ENCODE measurements at places on chromosomes 4 and X.

DNA sequence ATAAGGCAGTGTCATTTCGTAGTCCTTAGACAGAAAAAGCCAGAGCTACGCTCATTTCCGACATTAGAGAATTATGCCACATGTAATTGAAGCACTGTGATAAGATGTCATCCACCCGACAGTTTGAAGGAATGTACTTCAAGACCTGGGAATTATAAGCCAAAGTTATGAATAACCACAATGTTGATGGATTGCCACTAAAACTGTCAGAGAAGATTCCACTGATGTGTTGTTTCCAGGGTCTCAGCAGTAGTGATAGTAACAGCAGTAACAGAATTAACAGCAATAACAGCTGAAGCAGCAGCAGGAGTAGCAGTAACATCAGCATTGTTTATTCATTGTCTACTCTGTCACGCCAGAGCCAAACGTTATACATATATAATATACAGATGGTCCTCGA, 24.7 kb downstream of the RAB33A start:
- DNase-seq = peak; percentile 40

GRCh38 chrX:71910643-71910985, at the start of gene NHSL2:
NHSL2 (plus strand) TSS chrX:71910845.
- peak; percentile 15 for DNase-seq

- no peak for DNase-seq
Observed at GRCh38 chr4:173547889-173548288, 17.9 kb upstream of the HAND2 start.

GRCh38 chrX:2395261-2395992, 105.3 kb downstream of the DHRSX start:
- peak; percentile 43 for DNase-seq

GRCh38 chr4:115484479-115484878, 371.1 kb upstream of the NDST4 start:
- no peak for DNase-seq

DNA sequence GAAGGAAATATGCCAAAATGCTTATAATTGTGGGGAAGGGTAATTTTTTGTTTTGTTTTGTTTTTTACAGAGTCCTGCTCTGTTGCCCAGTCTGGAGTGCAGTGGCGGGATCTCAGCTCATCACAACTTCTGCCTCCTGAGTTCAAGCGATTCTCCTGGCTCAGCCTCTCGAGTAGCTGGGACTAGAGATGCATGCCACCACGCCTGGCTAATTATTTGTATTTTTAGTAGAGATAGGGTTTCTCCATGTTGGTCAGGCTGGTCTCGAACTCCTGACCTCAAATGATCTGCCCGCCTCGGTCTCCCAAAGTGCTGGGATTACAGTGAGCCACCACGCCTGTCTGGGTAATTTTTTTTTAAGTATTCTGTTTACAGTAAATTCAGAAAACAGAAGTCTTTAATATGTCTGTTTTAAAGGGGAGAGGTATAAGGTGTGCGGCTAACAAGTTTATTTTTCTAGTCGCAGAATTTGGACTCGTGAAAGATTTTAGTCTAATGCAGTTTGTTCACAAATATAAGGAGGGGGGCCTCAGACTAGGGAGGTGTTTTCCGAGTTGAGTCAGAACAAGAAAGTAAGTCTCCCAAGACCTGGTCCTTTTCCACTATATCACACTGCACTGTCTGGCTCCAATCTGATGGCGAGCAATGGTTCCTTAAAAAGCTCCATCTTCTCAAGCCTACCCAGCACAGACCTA, 1.5 kb downstream of the ACSL1 start:
- DNase-seq = no peak

- no peak for DNase-seq
Observed at GRCh38 chr4:8312976-8313375, 43.4 kb downstream of the HTRA3 start.

- DNase-seq = no peak
Observed at GRCh38 chr4:44736900-44737299, 10.5 kb upstream of the GNPDA2 start.

DNA sequence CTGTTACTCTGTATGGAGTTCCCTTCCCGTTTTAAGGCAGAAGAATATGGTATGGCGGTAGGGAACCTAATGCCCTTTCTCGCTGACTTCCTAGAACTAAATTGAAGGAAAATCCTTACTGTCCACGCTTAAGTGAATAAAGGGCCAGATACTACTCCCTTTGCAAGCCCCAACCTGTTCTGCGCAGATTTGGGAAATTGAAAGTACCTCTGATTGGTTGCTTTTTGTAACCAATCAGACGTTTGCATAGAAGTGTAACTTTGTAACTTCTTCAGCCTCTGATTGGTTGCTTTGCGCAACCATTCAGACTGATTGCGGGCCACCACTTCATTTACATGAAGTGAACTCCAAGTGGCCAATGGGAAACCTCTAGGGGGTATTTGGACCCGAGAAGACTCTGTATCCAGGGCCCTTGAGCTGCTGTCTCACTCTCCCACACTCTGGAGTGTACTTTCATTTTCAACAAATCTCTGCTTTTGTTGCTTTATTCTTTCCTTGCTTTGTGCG, 1.2 kb upstream of the TMEM33 start:
- DNase-seq = no peak

- peak; percentile 11 for DNase-seq
Observed at GRCh38 chr4:186216465-186217024, 10.8 kb upstream of the KLKB1 start.

DNA sequence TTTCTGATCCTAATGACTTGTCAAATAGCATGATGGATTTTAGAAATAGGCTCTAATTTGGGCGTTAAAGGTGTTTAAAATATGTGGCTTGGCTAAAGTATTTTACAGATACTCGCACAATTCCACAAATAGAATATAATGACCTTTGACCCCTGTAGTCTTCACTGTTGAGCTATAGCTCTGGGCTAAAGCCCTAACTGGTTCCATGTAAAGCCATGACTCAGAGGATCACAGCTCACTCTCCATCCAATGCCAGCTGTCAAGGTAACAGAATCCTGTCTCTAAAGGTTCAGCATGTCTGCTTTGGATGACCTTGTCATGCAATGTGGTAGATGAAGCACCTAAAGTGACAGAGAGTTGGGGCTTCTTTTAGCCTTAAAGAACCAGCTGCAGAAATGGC, 42.5 kb downstream of the TLR10 start:
- no peak for DNase-seq

DNA sequence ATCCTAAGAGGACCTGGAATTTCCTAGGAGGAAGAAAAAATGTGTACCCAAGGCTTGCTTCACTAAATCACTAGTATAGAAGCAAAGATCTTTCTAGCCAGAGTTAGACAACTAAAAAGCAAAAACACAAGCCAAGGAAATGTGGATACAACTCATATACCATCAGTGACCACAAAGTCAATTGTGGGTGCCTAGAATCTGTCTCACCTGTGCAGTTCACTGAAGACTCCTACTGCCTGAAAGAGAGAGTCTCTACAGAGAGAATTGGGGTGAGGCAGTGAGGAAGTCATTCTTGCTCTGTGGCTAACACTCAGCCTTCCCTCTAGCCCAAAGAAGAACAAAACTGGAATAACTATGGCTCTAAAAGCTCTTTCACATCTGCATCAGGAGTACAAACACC, 82.9 kb downstream of the EFHC2 start:
- no peak for DNase-seq

DNA sequence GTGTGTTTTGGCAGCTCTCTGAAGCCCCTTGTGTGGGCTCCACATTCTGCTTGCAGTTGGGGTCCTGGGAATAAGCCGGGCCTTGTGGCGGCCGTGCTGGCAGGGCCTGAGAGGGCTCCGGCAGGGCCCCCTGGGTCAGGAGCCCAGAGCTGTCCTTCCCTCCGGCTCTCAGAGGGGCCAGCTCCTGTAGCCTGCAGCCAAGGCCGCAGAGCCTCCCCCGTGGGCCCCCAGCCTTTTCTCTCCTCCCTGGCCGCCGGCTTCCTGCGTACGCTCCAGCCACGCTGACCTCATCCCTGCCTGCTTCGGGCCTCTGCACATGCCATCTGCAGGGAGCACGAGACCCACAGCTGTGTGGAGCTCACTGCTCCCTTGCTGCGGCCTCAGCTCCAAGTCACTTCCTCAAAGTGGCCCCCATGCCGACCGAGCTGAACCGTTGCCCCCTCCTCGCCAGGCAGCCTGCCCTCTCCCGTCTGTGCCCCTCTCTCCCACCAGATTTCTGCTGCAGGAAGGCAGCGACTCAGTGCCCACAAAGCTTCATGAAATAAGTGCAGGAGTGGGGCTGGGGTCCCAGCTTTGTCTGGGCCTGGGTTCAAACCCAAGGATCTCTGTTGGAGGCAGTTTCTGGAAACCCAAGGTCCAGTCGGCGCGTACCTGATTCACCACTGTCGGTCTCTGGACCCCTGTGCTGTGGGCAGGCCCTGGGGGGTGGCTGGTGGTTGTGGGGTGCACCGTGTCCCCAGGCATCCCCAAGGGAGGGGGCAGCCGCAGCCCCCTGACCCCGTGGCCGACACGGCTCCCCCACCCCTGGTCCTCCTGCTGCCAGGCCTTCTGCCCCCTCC, 57.1 kb upstream of the NKX1-1 start:
- no peak for DNase-seq

DNA sequence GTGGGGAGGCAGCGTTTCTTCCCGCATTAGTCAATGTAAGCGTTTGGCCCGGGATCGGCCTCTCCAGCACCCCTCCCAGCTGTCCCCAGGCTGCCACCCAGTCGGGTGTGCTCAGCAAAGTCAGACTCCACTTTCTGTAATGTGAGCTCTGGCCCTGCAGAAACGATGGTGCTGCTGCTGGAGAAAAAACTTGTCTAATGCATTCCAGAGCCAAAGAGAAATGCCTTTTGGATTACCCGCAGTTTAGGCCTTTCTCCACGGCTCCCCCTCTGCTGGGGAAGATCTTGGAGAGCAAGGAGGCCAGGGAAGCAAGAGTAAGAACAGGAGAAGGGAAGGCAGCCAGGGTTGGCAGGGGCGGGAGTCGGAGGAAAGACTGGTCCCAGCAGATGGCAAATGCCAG, 55.2 kb downstream of the ELF4 start:
- DNase-seq = peak; percentile 75

DNA sequence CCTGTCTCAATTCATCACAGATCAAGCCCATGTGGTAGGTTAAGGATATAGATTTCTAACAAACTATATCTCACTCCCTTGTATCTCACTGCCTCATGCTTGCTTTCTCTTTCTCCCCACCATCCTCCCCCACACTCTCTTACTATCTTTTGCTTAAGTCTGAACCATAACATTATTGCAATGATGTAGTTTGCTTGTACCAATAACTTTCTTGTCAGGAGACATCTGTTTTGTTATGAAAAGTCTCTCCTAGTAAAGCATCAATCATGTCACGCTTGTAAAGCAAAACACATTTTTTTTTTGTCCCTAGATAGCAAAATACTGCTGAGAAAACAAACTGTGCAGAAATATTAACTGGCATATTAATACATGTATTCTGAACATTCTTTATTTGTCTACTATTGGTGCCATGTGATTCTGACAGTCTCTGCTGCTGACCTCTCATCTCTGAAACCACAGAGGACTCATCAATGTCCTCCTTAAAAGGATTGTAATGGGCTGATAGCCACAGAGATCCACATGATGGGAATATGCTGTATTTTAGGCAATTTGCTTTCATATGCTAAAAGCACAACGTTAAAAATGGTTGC, 217.5 kb downstream of the VEGFC start:
- peak; percentile 8 for DNase-seq

DNA sequence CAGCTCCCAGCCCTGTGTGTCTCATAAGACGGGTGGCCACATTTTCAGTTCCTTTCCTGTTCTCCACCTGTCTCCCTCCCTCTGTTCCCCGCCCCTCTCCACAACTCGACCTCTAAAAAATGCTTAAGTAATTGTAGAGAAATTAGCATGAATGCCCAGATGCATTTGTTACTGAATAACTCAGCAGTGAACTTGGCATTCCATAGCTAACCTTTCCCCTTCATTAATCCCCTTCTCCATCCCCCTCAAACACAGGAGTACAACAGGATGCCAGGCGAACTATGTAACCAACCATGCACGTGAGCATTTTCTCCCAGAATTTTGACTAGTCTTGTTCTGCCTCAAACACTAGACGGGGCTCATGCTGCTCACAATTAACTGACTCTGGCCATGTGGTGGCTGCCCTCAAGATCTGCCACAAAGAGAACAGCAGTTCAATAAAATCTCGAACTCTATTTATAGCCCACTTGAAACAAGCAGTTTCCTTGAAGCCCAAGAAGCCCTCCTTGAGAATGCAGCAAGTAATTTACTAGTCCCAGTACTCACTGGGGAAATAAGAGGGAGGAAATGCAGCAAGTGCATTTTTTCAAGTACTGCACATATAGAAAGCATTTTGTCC, 351.2 kb downstream of the ARHGAP24 start:
- DNase-seq = peak; percentile 69

DNA sequence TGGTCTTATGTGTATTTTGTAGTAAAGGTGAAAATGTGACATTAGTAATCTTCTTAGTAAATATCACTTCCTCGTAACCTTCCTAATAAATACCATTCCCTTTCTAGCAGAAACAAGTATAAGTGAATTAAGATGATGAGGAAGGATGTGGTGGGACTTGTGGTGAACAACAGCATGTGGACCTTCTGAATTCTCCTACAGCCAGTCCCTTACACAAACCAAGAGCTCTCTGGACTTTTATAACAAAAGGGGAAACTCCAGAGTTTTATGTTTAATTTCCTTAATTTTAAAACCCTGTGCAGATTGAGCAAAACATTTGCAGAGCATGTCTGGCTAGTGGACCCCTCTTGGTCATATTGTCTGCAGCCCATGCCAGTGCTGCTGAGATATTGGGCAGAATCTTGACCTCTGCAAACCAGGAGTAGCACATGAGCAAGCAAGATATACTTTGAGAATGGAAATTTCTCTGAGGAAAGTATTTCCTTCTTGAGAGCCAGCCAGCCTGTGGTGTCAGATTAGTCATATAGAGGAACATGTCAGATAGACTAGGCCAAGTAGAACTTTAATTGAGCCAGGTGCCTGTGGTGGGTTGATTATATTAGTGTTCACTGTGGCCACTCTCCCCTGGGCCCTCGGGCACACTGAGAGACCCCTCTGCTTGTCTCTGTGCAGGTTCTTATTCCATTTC, 328.2 kb downstream of the DKK2 start:
- peak; percentile 54 for DNase-seq

- no peak for DNase-seq
Observed at GRCh38 chrX:1025413-1025812, 187.0 kb downstream of the CRLF2 start.

DNA sequence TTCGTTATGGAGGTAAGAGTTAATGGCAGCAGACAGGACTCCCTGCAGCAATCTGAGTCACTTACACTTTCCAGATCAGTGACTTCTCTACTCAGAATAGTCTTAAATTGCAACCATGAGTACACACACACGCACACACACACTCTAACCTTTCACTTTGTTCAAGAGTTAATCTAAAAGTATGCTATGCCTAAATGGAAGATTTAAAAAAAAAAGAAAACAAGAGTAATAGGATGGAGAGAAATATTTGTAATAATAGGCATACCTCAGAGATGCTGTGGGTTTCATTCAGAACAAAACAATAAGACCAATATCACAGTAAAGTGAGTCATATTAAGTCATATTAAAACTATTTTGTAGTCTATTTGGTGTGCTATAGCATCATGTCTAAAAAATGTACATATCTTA, 969.1 kb upstream of the PCDH10 start:
- DNase-seq = peak; percentile 82

GRCh38 chr4:121829511-121829910, 5.8 kb upstream of the CCNA2 start:
- peak; percentile 39 for DNase-seq

GRCh38 chr4:141465171-141465570, 171.2 kb upstream of the IL15 start:
- peak; percentile 71 for DNase-seq

All from fibroblast of skin of scalp (primary cell).